Hepatocyte (in vitro differentiated cells): ENCODE measurements at places on chromosomes 3 and 15.

DNA sequence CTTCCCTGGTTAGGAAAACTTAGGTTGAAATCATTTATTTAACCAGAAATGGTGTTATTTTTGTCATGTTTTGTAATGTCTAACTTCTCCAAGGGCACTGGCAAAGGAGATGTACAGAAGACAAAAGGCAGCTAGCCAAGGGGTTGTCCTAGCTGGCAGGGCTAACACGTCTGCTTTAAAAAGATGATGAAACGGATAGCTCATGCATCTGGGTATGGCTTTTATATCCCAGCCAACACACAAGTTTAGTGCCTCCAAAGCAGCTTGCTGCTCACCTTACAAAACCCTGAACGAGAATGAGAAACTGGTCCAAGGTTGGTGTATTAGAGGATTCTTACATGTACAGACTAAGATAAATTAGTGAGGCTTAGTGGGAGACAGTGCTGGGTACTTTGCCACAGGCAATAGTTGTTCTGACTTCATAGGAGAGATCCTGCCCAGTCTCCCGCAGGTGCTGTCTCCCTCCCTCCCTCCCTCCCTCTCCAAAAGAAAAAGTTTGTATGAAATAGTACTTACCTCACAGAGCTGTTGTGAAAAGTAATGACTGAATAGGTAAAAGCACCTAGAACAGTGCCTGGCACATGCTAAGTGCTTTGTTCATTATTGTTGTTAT lies 47.8 kb downstream of the KCNMB2 start:
- no peak for DNase-seq

GRCh38 chr3:102238362-102238761 lies 196.5 kb upstream of the ZPLD1 start:
- DNase-seq, result peak; percentile 35

GRCh38 chr3:159904455-159904854 lies 84.2 kb upstream of the IL12A start:
- no peak for DNase-seq

GRCh38 chr3:151864423-151865101 lies 8.9 kb upstream of the SUCNR1 start:
- DNase-seq, result peak; percentile 32

GRCh38 chr3:151660885-151661284 lies 72.8 kb upstream of the AADACL2 start:
- DNase-seq, result no peak

DNA sequence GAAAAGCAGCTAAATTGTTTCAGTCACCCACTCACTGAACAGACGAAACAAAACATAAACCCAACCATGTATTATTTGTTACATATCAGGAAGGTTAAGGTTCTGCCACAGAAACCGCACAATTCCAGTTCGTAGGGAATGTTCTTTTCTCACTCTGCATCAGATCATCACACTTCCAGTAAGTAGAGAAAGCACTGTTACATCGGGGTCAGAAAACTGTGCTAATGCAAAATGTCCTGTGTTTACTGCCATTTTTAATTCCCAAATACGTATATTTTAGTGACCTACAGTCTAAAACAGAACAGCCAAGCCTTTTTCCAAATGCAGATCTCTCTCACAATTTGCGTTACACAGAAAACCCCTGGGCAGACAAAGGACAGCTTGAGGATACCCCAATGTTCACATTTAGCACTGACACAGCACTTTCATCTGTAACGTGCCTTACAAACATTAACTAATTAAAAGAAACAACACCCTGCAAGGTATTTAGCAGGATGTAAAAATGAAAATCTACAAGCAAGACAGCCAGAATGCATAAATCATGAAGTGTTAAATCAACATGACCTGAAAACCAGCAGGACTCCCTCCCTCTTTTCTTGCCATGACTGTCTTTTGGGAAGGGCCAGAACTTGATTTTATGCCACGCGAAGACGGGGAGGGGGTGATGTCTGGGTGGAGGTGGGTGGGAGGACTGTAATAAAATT lies 34.8 kb upstream of the SKIL start:
- DNase-seq, result no peak

DNA sequence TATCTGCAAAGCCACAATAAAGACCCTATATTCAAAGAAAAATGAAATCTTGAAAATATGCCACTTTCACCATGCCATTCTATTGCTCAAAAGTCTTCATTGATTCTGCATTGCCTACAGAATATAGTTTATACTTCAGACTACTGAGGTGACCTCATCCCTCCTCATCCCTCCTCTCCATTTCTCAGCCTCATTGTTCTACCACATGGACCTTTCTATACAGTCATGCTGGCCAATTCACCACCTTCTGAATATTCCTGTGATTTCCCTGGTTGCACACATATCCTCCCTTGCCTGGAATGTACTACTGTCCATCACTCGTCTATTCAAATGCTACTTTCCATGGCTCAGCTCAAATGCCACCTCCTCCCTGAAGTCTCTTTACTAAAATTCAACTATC lies 3.5 kb upstream of the COL8A1 start:
- DNase-seq, result no peak

DNA sequence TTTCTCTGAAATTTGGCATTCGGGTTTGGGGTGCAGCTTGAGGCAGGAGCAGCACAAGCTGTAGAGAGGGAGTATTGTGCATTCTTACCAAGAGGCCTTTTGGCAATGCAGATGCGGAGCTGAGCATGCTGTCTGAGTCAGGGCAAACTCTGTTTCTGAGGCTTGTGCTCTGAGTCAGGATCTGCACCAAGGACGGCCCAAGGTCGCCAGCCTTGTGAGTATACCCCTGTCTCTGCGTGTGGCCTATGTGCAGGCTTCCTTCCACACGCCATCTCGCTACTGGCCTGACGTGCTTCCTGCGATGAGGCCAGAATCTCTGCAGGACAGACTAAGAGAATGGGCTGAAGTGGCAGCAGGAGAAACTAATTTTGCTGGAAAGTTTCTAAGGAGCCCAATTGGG lies 83.8 kb upstream of the ROPN1 start:
- DNase-seq, result no peak

DNA sequence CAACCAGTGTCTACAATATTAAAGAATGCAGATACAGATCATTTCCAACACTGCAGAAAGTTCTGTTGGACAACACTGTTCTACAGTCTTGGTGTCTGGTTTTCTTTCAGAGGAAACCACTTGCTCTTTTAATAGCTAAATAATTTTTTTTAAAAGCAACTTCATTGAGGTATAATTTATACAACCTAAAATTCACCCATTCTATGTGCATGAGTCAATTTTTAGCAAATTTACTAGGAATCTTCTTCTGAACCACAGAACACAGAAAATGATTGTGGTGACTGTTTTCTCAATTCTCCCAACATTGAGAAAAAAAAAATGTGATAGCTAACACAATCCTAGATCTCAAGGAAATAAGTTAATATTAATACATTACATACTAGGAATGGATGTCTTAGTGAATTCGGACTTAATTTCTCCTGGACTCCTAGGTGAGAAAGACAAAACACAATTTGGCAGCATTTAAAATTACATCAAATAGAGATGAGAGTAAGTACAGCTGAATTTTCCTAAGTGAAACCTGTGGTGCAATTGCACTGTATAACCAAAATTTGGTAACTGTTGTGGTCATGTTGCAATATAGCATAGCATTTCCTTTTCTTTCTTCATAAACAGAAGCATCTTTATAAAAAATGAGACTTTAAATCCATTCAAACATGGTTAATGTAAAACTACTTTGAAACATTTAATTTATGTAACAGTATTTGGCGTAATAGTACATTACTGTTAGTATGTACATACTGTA lies 15.3 kb upstream of the PLCL2 start:
- no peak for DNase-seq

- no peak for DNase-seq
These were observed 86.9 kb downstream of the KLF15 start for GRCh38 chr3:126270145-126270811.

DNA sequence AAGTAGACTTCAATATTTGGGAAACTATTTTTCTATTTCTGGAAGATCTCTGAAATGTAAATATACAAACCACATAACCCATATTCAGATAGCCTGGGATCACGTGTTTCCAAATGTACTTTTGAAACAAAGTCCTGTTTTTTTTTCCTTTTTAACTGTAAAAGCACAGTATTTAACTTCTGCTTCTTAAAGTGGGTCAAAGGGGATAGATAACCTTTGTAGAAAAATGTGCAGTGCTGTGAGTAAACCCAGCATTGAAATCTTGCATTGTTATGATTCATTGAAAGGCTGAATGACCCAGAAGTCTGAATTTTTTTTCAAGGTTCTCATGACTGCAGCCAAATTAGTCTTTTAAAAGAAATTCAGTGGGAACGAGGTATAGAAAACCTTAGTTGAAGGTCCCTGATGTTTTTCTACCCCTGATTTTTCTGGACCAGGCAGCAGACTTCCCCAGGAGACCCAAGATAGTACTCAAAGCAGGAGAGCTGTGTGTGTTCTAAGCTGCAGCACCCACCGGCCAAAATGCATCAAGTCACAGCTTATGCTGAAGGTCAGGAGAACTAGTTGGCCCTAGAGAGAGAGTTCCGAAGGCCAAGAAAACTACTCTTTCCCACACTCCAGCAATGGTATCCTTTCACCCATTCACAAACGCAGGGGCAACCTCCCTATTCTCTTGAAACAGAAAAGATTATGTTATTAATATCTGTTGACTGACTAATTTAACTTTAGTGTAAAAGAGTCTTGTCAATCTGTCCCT lies 43.6 kb upstream of the APH1B start:
- no peak for DNase-seq

DNA sequence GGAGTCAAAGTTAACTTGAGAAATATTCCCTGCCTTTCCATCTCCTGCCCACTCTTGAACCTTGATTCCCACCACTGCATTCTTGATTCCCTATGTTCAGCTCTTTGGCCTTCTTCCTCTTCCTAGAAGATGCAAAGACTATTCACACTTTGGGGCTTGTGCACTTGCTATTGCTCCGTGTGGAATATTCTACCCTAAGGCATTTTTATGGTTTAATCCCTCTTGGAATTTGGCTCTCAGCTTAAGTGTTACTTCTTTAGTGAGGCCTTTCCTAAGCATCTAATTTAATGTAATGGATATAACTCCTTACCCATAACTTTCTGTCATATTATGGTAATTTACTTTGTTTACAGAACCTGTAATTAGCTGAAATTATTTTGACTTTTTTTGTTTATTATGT lies 318.9 kb upstream of the COL8A1 start:
- DNase-seq, result no peak

DNA sequence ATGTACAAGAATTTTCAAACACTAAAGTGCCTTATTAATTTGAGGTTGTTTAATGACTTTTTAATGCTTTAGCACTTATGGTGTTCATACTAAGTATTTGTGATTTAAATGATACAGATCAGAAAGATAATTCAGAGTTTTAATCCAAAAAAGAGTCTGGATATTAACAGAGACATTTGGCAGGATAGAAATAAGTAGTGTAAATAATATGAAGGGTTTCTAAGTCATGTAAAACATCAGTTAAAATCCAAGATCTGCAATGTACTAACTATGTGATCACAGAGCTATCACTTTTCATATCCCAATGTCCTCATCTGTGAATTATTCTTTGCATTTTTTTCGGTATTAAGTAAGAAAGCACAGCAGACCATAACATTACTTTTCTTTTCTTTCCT lies 62.9 kb downstream of the CD200 start:
- no peak for DNase-seq

GRCh38 chr3:111547631-111548030 lies 5.6 kb downstream of the CD96 start:
- no peak for DNase-seq

DNA sequence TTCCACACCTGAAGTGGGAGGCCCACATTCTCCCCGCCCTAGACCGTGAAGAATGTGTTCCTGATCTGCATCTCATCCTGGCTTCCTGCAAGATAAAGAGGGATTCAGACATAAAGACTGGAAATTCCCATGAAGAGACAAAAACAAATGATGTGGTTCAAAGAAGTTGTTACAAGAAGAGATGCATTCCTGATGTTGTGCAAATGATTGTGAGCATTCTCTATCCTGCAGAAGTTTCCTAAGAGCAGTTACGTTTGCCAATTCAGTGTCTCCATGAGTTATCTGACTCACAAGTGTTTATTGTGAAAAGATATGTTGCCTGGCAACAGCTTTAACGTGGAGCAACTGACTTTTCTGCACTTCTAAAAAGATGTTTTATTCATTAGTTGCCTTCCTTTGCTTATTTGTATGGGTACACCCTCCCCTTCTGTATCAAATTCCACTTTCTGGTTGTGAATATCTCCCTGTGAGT lies 107.8 kb downstream of the ZIC4 start:
- DNase-seq, result peak; percentile 61

DNA sequence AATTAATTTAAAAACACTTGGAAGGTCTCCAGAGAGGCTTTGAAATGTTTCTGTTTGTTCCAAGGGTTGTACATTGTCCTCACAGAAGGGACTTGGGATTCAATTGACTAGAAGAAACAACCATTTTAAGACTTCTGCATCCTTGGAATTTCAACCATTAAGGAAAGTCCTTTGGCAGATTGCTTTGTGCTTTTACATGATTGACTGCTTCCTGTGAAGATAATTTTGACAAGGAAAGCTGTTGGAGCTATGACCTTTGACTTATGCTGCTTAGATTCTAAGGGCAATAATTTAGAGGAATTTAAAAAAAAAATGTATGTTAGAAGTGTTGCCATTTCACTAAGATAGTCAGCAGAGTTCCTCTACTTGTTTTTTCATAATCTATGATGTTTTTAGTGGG lies 483.9 kb upstream of the TBL1XR1 start:
- no peak for DNase-seq

DNA sequence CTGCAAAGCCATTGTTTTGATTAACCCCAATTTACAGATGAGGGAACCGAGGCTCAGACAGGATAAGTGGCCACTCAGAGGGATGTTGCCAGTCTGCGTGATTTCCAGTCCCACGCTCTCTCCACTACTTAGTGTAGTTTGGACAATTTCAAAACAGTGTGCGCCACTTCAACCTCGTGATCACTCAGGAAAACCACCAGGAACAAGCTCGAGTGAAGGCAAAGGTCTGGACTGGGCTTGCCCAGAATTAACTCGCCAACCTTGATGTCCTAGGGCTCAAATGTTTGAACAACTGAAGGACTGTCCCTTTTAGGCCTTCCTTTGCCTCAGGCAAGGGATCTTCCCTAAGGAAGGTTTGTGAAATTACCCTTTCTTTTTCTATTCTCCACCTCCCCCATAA lies 124.2 kb upstream of the LMOD3 start:
- DNase-seq, result no peak

DNA sequence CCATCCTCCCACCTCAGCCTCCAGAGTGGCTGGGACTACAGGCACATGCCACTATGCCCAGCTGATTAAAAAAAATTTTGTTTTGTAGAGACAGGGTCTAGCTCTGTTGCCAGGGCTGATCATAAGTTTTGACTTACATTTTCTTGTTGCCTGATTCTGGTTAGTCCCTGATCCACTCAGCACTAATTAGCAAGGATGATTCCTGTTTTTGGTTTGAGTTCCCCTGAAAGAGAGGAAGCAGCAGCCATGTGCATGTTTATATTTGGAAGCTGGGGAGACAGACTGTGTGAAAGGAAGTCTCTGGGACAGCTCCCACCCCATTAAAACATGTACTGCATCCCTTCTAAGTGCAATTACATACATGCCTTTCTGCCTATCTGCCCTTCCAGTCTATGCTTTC lies 3.6 kb upstream of the NCK1 start:
- DNase-seq, result no peak

DNA sequence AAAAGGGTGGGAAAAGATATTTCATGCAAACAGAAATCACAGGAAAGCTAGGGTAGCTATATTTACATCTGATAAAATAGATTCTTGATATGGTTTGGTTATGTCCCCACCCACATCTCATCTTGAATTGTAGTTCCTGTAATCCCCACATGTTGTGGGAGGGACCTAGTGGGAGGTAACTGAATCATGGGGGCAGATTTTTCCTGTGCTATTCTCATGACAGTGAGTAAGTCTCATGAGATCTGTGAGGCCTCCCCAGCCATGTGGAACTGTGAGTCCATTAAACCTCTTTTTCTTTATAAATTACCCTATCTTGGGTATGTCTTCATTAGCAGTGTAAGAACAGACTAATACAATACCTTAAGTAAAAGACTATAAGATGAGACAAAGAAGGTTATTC lies 558.1 kb downstream of the RSL24D1 start:
- no peak for DNase-seq
